Aortic smooth muscle cell (primary cell): ENCODE measurements at places on chromosomes 2 and 18. TPM values are rescaled to one million over a fixed set of nuclear protein-coding genes. Genes with fewer than 3 reads are reported as not detected.

DAW1 gene
- total RNA-seq, result 1.4 and 4.1 TPM in 2 replicates

SRBD1 gene
- 17.4 and 19.4 TPM in 2 replicates for total RNA-seq

GALNT3 gene
- total RNA-seq, result 0.44 and 2.0 TPM in 2 replicates

MYCN gene
- total RNA-seq, result not detected in 2 replicates

TNFAIP6 gene
- 20.5 and 25.2 TPM in 2 replicates for total RNA-seq
